Progenitor cell of endocrine pancreas (in vitro differentiated cells): ENCODE measurements at places on chromosomes 12 and 14. TPM values are rescaled to one million over a fixed set of nuclear protein-coding genes. Genes with fewer than 3 reads are reported as not detected.

GRCh38 chr12:6049587-6049986 lies 74.9 kb downstream of the VWF start:
- DNase-seq: no peak

GRCh38 chr14:103960457-103961055 lies 18.2 kb upstream of the RD3L start:
- no peak for DNase-seq

DNA sequence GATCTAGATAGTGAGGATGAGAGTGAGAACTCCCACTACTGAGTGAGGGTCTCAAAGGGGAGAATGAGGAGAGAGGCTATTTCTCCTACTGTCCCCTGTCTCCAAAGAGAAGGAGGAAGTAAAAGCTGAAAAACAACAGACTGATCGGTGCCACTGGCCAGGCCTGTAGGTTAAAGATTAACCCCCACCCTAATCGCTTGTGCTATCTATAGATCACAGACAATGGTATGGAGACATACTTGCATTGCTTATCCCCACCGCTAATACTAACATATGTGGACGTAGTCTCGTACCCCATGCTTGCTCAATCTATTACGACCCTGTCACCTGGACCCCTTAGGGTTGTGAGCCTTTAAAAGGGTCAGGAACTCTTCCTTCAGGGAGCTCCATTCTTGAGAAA lies 777.9 kb upstream of the TMEM132C start:
- no peak for DNase-seq

DNA sequence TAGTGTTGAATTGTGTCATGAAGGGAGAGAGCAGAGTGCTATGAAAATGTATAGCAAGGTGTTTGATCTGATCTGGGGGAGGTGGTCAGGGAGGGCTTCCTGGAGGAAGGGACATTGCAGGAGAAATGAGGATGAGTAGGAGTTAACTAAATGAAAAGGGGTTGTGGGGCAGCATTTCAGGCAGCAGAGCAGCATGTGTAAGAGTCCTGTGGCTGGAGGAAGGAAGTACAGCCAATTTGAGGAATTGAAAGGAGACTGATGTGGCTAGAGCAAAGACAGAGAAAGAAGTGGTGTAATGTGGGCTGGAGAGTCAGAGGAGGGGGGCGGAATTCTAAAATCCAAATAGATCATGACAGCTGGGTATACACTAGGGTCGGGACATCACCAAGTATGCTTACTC lies 20.5 kb downstream of the NPC2 start:
- DNase-seq: no peak

The PTMS gene
- 414 and 480 TPM in 2 replicates for total RNA-seq

The RNF212B gene
- not detected in 2 replicates for total RNA-seq

The CELA1 gene
- not detected in 2 replicates for total RNA-seq

- DNase-seq: no peak
Observed at GRCh38 chr12:15011162-15011561, 38.3 kb downstream of the PDE6H start.

DNA sequence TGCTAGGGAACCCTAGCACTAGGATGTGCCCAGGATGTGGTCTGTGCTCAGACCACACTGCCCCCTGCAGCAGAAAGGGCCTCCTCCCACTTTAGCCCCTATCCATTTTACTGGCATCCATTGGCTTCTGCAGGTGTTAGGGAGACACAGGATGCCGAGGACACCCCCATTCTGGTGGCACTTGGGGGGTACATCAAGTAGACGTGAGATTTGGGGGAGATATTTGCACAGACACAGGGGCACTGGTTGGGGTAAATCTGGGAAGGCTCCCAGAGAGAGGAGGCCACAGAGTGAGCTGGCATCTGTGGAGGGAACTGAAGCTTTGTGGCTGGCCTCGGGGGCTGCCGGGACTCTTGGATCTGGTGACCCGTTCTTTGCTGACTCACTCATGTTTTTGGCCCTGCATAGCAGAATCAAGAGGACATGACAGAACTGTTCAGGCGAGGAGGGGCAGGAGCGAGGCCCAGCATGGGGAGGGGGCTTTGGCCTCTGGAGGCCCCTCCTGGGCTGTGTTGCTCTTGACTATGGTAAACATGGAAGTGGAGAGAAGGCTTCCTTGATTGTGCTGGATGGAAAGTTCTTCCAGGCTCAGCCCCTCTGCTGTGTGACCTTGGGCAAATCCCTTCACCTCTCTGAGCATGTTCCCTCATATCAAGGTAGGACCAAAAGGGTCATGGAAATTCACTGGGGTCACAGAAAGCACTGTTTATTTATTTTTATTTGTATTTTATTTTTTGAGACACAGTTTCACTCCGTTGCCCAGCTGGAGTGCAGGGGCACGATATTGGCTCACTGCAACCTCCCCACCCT lies 1.8 kb downstream of the PLBD2 start:
- no peak for DNase-seq

DNA sequence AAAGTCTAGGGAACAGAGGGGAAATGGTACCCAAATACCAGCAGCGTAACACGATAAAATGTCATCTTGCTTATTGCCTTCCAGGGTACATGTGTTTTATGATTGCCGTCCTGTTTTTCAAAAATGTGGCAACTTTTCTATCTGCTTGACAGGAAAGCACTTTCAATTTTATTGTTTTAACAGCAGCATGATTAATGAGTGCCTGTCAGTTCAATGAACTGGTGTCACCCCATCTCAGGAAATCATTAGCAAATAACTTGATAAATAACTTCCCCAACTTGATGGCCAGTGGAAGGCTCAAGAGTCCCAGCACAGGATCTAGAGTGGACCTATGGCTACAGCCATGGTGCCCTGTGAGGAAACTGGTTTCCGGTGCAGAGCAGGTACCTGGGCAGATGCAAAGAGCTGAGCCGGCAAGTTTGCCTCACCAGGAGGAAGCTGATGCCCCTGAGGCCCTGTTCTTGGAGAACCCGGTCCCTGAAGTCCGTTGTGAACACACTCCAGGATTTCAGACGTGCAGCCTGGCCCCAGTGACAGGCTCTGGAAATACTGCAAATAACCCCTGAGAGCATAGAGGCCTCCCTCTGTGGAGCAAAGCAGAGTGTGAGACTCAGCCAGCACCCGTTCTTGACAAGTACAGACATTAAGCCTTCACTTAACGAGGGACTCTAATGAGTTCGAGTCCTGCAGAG lies 173.5 kb upstream of the SFSWAP start:
- no peak for DNase-seq

- no peak for DNase-seq
Observed at GRCh38 chr12:45220363-45220931, 4.6 kb downstream of the ANO6 start.

GRCh38 chr12:13576935-13577500 lies 380.5 kb downstream of the EMP1 start:
- no peak for DNase-seq

DNA sequence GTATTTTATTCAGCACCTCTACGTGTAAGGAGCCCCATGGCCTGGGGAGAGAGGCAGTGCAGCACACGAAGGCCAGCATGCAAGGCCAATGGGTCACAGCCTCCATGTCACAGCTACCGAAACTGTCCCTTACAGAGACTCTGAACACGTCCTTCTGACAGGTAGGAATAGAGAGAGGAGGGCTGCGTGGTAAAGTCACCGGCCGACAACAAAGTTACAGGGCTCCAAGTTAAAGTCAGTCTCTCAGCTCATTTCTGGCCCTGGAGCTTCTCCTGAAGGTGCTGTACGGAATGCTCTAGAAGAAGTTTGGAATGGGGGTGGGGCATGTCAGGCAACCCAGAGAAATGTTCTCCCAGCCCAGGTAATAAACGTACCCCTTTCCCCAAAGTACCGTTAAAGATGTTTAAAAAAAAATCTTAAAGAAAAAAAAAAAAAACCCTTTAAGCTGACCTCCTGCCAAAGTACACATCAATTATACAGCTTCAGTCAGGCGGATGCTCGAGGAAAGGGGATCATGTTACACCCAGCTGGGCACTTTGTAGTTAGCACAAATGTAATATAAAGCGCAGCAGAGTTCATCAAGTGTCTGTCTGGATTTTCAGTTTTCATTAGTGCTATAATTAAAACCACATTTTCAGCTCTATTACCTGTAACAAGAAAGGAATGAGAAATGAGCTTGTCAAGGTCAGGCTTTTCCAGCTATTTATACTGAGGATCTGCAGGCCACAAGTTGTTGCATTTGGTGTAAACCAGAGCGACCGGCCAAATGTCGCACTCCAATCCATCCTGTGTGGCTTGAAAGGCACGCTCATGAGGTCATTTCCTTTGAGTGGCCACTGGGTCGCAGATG lies 53.3 kb upstream of the CDKN3 start:
- DNase-seq: no peak

- no peak for DNase-seq
Observed at GRCh38 chr12:19597167-19598026, 158.1 kb downstream of the AEBP2 start.

DNA sequence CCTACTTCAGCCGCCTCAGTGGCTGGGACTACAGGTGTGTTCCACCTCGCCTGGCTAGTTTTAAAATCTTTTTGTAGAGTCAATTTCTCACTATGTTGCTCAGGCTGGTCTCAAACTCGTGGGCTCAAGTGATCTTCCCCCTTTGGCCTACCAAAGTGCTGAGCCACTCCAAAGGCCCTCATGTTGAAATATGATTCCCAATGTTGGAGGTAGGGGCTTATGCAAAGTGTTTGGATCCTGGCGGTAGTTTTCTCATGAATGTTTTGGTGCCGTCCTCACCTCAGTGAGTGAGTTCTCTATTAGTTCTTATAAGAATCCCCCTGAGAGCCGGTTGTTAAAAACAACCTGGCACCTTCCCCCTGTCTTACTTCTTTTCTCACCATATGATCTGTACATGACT lies 784.6 kb downstream of the TMTC2 start:
- no peak for DNase-seq

- DNase-seq: no peak
Observed at GRCh38 chr12:106150555-106150954, 11.8 kb upstream of the NUAK1 start.

GRCh38 chr14:64401949-64402348 lies 13.8 kb downstream of the MTHFD1 start:
- no peak for DNase-seq

The RABGGTA gene
- 25.9 and 33.1 TPM in 2 replicates for total RNA-seq

DNA sequence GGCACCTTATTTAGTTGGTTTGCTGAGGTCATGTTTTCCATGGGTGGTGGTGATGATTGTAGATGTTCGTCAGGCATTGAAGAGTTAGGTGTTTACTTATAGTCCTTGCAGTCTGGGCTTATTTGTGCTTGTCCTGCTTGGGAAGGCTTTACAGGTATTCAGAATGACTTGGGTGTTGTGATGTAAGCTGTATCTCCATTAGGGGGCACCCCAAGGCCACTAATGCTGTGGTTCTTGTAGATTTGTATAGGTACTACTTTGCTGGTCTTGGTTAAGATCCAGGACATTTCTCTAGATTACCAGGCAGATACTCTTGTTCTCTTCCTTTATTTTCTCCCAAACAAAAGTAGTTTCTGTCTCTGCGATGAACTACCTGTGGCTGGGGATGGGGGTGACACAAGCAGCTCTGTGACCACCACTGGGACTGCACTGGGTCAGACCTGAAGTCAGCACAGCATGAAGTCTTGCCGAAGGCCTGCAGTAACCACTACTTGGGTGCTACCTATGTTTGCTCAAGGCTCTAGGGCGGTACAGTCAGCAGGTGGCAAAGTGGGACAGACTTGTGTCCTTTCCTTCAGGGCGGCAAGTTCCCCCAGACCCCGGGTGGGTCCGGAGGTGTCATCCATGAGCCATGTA lies 35.8 kb upstream of the FBXO33 start:
- no peak for DNase-seq

DNA sequence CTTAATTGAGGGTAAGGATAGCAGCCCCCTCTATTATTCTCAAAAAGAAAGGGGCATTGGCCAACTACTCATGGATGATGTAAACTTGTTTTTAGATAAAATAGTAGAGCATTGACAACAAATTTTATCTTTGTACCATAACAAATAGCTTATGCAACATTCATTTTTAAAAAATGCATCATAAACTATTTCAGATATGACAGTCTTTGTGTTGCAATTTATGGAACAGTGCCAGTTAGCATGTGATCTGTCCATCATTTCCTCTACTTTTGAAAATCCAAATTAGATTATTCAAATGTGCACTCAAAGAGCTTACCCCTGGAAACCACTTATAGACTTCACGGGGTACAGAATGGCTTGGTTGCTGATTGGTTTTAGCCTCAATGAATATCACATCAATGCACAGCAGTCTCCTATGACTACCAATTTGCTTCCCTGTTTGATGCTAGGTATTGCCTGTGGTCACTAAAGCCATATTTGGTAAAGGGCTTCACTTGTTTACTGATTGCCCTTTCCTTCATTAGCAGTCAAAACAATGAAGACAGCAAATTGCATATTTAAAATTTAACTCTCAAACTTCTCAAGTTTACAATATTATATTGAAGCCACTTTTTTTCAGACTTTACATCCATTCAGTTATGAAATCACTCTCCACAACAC lies 274.9 kb upstream of the MGAT4C start:
- no peak for DNase-seq

GRCh38 chr14:73167727-73168126 lies 31.4 kb downstream of the PSEN1 start:
- no peak for DNase-seq

The POTEG gene
- not detected in 2 replicates for total RNA-seq

GRCh38 chr14:63032076-63032475 lies 13.2 kb downstream of the KCNH5 start:
- DNase-seq: no peak

DNA sequence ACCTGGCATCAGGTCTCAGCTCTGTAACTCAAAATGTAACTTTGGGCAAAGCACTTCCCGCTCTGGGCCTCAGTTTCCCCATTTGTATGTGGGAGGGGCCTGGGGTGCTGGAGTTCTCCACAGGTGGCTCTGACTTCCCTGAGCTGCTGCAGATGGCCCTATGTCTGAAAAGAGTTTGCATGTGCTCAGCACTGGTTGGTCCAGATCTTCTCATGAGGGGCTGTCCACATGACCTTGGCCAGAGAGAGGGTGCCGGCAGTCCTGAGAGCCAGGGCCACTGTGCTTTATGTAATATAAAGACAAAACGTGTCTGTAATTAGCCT lies 7.2 kb upstream of the CACNA2D4 start:
- DNase-seq: no peak

The PXMP2 gene
- total RNA-seq: 24.4 and 25.0 TPM in 2 replicates

GRCh38 chr14:70585231-70585630 lies 15.2 kb downstream of the MED6 start:
- DNase-seq: no peak

The CCDC184 gene
- total RNA-seq: 0.12 TPM in 1 of 2 replicates, not detected in the other

DNA sequence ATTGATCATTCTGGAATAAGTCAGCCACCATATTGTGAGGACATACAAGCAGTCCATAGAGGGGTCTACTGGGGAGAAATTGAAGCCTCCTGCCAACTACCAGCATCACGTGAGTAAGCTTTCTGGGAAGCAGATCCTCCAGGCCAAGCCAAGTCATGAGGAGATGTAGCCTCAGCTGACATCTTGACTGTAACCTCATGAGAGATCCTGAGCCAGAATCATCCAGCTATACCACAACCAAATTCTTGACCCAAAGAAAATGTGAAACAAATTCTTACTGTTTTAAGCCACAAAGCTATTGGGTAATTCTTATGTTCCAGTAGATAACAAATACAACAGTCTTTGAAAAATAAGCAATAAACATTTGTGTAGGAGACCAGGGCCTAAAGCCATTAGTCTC lies 479.4 kb upstream of the DCN start:
- DNase-seq: no peak

GRCh38 chr14:37019488-37019887 lies 152.9 kb downstream of the SLC25A21 start:
- DNase-seq: no peak
